ENCODE measurements at places on chromosomes 5 and 9.

DNA sequence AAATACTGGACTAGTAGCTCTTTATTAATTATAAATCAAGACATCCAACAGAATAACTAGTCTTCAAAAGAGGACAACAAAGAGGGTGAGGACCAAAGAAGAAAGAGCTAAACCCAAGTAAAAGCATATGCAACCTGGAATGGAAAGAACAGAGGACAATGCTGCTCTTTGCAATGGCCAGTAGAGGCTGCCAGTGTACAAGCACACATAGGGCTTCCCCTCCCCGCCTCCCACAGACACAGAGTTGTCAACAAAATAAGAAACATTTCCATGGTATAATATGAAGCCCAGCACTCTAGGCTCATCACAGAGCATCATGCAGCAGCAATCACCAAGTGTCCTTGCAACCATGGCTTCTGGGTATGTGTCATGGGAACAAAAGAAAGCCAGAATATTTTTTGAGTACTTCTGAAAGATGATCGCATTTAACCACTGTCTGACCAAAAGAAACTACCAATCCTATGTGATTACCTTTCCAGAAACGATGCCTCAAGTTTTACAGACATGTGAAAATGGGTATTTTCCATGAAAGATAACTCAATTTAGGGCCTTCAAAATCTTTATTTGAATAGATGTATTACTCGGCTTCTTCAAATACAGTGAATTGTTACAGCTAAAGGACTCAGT is 58.1 kb downstream of the RFX3 start:
- no peak for DNase-seq

DNA sequence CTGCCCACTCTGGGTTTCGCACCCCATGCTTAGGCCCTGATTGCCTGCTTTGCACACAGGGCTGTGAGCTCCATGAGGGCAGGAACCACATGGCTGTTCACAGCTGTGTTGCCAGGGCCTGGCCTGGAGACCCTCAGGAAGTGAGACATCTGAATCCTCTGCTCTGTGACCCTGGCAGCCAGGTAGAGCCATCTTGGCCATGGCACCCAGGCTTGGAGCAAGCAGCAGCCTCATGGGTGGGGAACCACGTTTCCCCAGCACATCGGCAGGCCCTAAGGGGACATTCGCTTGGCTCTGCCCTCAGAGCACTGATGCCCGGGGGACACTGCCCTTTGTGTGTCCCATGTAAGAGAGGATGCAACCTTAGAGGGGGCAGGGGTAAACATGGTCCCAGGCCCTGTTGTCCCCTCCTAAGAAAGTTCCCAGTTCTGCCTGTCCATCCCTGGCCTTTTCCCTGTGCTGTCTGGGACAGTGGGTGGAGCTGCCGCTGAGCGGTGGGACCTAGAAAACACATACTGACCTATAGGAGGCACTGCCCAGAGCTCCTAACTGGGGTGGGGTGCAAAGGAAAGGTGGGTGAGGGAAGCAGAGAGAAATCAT is 144.1 kb upstream of the IER5L start:
- peak; percentile 68 for DNase-seq

- no peak for DNase-seq
Measured at GRCh38 chr9:129002992-129003391, 25.1 kb downstream of the SH3GLB2 start.

DNA sequence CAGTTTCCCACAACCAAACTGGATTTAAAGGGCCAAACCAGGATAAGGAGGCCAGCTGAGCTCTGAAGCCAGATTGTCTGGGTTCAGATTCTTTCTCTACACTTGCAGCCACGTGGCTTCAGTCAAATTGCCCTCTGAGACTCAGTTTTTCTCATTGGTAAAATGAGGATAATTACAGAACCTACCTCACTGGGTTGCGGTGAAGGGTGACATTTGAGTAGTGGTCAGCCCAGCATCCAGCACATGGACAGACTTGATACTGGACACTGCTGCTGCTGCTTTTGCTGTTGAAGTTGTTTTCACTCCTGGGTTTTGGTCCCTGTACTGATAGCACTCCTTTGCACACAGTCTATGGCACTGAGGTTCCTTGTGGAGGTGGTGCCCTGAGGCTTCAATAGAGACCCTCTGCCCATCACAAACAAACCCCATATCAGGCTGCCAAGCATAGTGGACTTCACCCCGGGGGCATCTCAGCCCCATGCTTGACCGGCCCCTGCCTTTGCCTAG is 25.7 kb upstream of the CDKN2AIPNL start:
- no peak for DNase-seq

- no peak for DNase-seq
Measured at GRCh38 chr5:133147815-133148567, 96.2 kb downstream of the HSPA4 start.

- DNase-seq, result no peak
Measured at GRCh38 chr5:79591326-79591725, 20.9 kb upstream of the TENT2 start.

DNA sequence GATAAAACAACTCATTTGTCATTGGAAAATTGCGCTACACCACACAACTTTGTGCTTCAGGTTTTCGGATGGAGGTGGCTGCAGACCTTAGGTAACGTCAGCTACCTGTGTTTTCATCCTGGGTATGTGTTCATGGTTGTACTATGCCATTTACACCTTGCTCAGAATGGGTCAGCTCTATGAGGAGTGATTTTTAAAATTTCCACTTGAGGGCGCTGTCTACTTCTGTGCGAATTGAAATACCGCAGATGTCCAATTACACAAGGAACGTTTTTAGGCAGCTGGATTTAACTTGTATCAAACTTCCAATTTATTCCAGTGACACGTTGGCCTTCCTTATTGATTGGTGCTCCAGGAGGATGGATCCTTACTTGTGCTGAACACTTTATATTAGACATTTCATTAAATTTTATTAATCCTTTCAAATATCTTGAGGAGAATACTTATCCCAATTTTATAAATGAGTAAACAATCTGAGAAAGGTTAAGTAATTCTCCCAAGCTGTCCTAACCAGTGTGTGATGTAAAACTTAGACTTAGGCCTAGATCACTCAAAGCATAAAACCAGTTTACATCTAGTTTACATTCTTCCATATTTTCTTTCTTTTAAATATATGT is 23.4 kb downstream of the DMRTA1 start:
- DNase-seq, result no peak

DNA sequence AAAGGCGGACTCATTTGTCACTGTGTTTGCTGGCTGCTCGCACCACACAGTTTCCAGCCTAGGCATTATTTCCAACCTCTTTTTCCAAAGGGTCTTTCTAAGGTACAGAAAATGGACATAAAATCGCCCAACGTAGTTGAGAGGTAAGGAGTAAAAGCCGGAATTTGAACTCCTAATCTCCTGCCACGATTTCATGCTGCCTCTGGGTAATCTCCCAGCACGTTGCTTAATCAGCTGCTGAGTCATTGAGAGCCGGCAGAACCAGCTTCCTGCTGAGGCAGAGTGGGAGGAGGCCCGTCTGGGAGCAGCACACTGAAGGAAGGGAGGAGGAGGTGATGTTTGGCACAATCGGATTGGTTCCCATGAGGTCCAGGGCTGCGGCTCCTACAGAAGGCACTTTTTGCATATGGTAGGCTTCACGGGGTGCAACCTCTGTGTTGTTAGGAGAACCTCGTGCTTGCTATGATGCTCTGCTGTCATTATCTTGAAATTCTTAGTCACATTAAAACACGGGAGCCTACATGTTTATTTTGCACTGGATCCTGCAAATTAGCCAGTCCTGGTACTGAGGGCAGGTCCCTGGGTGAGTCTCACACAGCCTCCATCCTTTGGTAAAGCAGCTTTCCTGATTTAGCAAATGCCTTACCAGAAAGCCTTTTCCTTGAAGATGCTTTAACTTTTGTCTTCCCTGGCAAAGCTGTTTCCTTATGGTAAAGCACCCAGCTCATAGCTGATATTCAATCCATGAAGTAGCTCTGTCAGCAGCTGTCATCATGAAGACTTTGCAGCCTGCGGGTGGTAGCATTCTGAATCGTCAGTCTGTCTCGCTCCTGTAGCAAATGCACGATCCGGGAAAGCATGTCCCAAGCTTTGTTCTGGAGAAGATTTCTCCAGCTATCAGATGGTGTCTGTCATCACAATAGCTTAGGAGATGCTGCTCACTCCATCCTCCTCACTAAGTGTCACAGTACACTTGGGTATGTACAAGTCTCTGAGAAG is 191.6 kb upstream of the MSX2 start:
- DNase-seq, result peak; percentile 91

GRCh38 chr9:113482341-113482740 is 18.8 kb downstream of the RGS3 start:
- DNase-seq, result no peak

DNA sequence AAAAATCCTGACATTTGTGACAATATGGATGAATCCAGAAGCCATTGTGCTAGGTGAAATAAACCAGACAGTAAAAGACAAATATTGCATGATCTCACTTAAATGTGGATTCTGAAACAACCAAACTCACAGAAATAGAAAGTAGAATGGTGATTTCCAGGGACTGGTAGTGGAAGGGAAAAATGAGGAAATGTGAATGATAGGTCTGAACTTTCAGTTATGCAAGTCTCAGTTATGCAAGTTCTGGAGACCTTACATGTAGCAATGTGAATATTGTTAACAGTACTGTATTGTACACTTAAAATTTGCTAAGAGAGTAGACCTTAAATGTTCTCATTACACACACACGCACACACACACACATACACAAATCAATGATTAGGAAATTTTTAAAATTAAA is 84.9 kb downstream of the SLCO4C1 start:
- DNase-seq, result no peak

DNA sequence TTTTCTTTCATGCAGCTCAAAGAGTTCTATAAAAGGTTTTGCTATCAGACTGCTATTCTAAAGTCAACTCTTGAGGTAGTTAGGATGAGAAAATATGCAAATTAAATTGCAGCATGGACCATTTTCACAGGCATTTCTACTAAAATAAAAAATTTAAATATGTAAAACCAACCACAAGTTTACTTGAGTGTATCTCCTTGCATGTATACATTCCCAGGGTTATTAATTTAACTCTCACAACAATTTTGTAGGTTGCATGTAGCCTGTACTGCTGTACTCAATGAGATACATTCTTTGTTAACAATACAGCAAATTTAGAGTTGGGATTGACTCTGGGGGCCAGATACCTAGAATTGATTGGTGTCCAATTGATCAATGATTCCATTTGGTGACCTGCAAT is 265.8 kb downstream of the MED10 start:
- no peak for DNase-seq

GRCh38 chr5:65243161-65243560 is 238.6 kb downstream of the ADAMTS6 start:
- DNase-seq, result no peak

GRCh38 chr9:35566417-35566816 is 38.6 kb upstream of the TESK1 start:
- peak; percentile 49 for DNase-seq

DNA sequence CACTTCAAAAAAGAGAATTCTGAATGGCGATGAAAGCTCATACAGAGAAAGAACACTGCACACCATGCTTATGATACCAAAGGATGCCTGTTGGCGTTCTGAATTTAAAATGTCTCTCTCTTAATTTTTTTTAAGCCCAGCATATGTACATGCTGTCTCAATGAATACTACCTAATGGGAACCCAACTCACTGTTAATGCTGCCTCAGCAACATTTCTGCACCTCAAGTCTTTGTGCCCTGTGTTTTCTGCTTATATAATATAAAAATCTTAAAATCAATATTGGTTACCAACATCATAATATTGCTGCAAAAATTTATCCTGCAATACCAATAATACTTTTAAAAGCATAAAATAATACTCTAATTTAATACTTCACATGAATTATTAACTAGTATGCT is 44.1 kb upstream of the POU5F2 start:
- DNase-seq, result no peak

DNA sequence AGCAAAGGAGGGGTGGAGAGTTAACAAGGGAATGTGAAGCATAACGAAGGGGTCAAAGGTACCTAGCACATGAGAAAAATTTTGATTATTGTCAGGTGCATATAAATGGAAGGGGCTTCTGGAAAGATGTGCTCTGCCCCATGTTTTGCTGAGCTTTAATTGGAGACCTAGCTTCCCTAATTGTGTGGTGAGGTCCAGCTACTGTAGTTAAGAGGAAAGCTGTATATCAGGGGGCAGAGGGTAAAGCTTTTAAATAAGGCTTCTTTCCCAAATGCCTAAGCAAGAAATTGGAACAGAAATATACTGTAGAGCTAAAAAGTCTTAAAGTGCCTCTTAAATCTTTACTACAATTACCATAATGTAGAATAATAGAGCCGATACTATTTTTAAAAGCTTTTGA is 267.2 kb downstream of the MAT2B start:
- DNase-seq, result no peak

GRCh38 chr5:178210686-178211085 is 6.4 kb downstream of the HNRNPAB start:
- no peak for DNase-seq

DNA sequence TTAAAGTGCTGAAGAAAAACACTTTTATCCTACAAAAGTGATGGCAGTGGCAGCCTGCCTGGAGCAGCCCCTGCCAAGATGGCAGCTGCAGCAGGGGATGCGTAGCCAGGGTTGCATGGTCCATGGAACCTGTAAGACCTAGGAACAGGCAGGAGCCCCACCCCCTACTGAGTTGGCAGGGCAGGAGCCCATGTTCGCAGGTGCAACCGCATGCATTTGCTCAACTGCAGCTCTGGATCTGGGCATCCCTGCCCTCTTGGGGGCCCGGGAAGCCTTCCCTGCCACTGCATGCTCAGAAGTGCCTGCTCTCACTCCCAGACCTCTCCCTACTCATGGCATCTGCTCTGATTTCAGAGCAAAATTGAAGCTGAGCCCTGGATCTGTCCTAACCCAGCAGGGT is 779.6 kb downstream of the CDH18 start:
- no peak for DNase-seq

- DNase-seq, result peak; percentile 53
Measured at GRCh38 chr5:80198399-80198798, 57.4 kb downstream of the SERINC5 start.

DNA sequence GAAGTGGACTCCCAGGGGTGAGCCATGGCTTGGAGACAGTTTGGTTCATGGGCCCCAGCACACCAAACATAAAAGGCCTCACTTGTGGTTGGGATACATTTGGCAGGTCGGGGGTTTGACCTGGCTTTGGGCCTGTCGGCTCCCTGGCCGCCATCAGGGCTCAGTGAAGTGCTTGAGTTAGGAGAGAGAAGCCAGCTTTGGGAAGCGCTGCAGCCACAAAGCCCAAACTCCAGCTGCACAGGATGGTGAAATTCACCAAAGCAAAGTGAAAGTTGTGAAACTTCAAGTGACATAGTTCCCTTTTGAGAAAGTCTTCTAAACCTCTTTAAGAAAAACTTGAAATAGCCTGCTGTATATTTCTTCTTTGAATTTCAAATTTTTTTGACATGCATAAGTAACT is 27.5 kb downstream of the SLC46A2 start:
- DNase-seq, result no peak

- DNase-seq, result peak; percentile 58
Measured at GRCh38 chr5:141870871-141871270, 7.3 kb downstream of the PCDH1 start.

GRCh38 chr5:136666970-136667620 is 301.8 kb upstream of the TRPC7 start:
- no peak for DNase-seq

DNA sequence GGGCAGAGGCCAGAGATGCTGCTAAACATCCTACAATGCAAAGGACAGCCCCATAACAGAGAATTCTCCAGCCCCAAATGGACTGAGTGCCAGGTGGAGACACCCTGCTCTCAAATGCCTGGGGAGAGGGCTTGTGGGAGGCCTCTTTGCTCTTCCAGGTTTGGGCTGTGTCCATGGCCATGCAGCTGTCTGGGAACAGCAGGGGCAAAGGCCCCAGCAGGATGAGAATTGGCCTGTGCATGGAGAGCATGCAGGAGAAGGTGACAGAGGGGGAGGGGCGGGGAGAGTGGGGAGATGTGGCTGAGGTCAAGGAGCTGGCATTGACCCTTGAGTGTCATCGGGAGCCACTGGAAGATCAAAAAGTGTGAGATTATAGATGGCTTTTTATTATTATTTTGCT is 111.5 kb upstream of the ERCC6L2 start:
- DNase-seq, result no peak
